ENCODE measurements at places on chromosomes 2 and 18. TPM values are rescaled to one million over a fixed set of nuclear protein-coding genes. Genes with fewer than 3 reads are reported as not detected.

GDF7 gene
- total RNA-seq = not detected

- H3K4me3 ChIP-seq = no peak overlapping the region
- DNase-seq = no peak
- H3K27ac ChIP-seq = no peak overlapping the region
- H3K36me3 ChIP-seq = peaks cover 5% of the 10 kb centered on the region
Measured at GRCh38 chr2:147325990-147326389, 518.8 kb upstream of the ACVR2A start.

MC5R gene
- total RNA-seq = 0.17 TPM

LINC00305 gene
- not detected for total RNA-seq

GRCh38 chr2:180980106-180980942, at the start of gene UBE2E3:
UBE2E3 (plus strand) TSS chr2:180980605; CDS start chr2:180982043, 1,438 bp downstream.
- H3K36me3 ChIP-seq = peaks cover 3% of the 10 kb centered on the region
- peak within 1 kb of the TSS; percentile 95 for H3K27ac ChIP-seq
- peak; percentile 87 for DNase-seq
- peak within 1 kb of the TSS; percentile 97 for H3K4me3 ChIP-seq
- H3K4me1 ChIP-seq = peaks cover 32% of the 10 kb centered on the region
- H3K27me3 ChIP-seq = peaks cover 26% of the 10 kb centered on the region

- H3K36me3 ChIP-seq = no peaks in the 10 kb centered on the region
- no peak overlapping the region for H3K4me3 ChIP-seq
- no peak for DNase-seq
- no peak overlapping the region for H3K27ac ChIP-seq
- H3K27me3 ChIP-seq = no peaks in the 10 kb centered on the region
- no peaks in the 10 kb centered on the region for H3K4me1 ChIP-seq
Measured at GRCh38 chr2:138275292-138275690, 226.3 kb upstream of the SPOPL start.

DNA sequence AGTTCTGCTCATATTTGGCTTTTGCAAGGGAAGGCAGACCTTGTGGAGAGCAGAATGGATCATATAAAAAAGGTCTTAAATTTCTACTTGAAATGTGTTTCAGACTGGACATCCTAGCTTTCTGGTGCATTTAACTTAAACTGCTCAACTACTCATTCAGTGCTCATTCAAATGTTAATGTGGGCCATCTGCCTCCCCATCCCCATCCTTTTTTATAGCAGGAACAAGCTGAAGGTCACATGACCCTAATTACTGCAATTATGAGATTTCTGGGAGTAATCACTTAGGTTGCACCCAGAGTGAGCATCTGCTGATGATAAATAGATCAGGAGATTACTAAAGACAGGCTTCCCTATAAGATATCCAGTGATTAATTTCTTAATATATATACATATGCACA, 96.1 kb downstream of the MAP2 start:
- no peaks in the 10 kb centered on the region for H3K27me3 ChIP-seq
- no peak overlapping the region for H3K4me3 ChIP-seq

GRCh38 chr18:8614875-8615274, 5.6 kb downstream of the RAB12 start:
- no peak for DNase-seq
- H3K36me3 ChIP-seq = peaks cover 34% of the 10 kb centered on the region
- peaks cover 50% of the 10 kb centered on the region for H3K4me1 ChIP-seq
- no peaks in the 10 kb centered on the region for H3K27me3 ChIP-seq
- H3K27ac ChIP-seq = no peak overlapping the region
- H3K4me3 ChIP-seq = no peak overlapping the region

- H3K36me3 ChIP-seq = no peaks in the 10 kb centered on the region
- H3K4me3 ChIP-seq = no peak overlapping the region
- no peaks in the 10 kb centered on the region for H3K4me1 ChIP-seq
- no peaks in the 10 kb centered on the region for H3K27me3 ChIP-seq
- no peak for DNase-seq
Measured at GRCh38 chr2:109457794-109458193, 156.0 kb downstream of the SEPTIN10 start.

GRCh38 chr2:70002241-70002899, 40.9 kb upstream of the ASPRV1 start:
- no peaks in the 10 kb centered on the region for H3K27me3 ChIP-seq
- peaks cover 3% of the 10 kb centered on the region for H3K36me3 ChIP-seq
- DNase-seq = no peak
- peaks cover 17% of the 10 kb centered on the region for H3K4me1 ChIP-seq
- H3K4me3 ChIP-seq = no peak overlapping the region

- H3K36me3 ChIP-seq = peaks cover 17% of the 10 kb centered on the region
- DNase-seq = no peak
- H3K27me3 ChIP-seq = no peaks in the 10 kb centered on the region
- no peak overlapping the region for H3K4me3 ChIP-seq
- H3K27ac ChIP-seq = peak overlapping the region; percentile 30
Measured at GRCh38 chr18:63348508-63349136, 18.4 kb downstream of the KDSR start.

GRCh38 chr2:105800036-105800713, 55.5 kb downstream of the NCK2 start:
- H3K27ac ChIP-seq = peak overlapping the region; percentile 95
- H3K27me3 ChIP-seq = no peaks in the 10 kb centered on the region
- peaks cover 32% of the 10 kb centered on the region for H3K36me3 ChIP-seq

- H3K4me1 ChIP-seq = no peaks in the 10 kb centered on the region
- H3K27me3 ChIP-seq = no peaks in the 10 kb centered on the region
- H3K36me3 ChIP-seq = no peaks in the 10 kb centered on the region
- no peak overlapping the region for H3K27ac ChIP-seq
- H3K4me3 ChIP-seq = no peak overlapping the region
Measured at GRCh38 chr2:235030126-235030525, 78.3 kb downstream of the SH3BP4 start.

DNA sequence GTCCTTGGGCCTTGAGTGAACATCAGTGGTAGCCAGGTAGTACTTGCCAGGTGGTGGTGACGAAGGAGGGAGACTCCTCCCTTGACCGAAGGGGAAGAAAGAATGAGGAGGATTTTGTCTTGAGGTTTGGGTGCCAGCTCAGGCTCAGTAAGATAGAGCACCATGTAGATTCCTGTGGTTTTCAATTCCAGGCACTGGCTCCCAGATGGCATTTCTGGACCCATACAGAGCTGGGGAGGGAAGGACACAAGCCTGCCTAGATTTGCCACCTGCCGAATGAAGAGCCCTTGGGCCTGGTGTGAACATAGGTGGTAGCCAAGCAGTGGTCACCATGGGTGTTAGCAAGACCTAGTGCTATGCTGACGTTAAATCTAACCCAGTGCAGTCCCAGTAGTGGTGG, 108.8 kb upstream of the UBE2E3 start:
- peaks cover 8% of the 10 kb centered on the region for H3K27me3 ChIP-seq
- H3K4me3 ChIP-seq = no peak overlapping the region
- no peak overlapping the region for H3K27ac ChIP-seq

- H3K4me1 ChIP-seq = no peaks in the 10 kb centered on the region
- H3K27ac ChIP-seq = no peak overlapping the region
- H3K27me3 ChIP-seq = peaks cover 3% of the 10 kb centered on the region
Measured at GRCh38 chr2:19536136-19536535, 177.7 kb upstream of the OSR1 start.

DNA sequence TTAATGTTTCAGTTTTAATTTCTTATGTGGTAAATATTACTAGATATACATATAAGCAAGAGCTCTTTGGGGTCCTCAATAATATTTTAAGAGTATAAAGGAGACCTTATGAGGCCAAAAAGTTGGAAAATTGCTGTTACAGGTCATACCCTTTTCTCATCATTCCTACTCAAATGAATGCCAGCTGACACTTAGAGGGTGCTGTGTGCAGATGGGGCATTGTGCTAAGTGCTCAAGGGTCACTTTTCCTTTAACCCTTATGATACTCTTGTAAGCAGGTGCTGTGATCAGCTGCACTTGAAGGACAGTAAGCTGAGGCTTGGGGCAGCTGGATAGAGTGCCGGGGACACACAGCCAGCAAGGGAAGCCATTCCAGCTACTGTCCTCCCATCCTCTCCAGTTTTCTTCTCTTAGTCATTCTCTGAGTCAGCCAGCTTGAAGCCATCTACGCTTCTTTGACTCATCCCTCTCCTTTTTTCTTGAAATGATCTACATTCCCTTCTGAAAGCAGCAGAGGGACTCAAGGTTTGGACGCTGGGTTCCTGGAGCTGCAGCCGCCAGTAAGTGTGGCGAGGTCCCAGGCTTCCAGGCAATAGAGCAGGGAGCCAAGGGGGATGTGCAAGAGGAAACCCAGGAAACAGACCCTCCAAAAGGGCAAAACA, 42.0 kb upstream of the CREB1 start:
- peaks cover 3% of the 10 kb centered on the region for H3K27me3 ChIP-seq
- peaks cover 2% of the 10 kb centered on the region for H3K36me3 ChIP-seq
- peaks cover 10% of the 10 kb centered on the region for H3K4me1 ChIP-seq

- no peak overlapping the region for H3K27ac ChIP-seq
- no peak overlapping the region for H3K4me3 ChIP-seq
- no peaks in the 10 kb centered on the region for H3K27me3 ChIP-seq
- peaks cover 2% of the 10 kb centered on the region for H3K36me3 ChIP-seq
- H3K4me1 ChIP-seq = no peaks in the 10 kb centered on the region
Measured at GRCh38 chr18:76437011-76437410, 58.0 kb downstream of the ZNF516 start.
